ENCODE measurements at places on chromosomes 6 and 20. TPM values are rescaled to one million over a fixed set of nuclear protein-coding genes. Genes with fewer than 3 reads are reported as not detected.

Gene RIPPLY2
- 0.19 TPM for total RNA-seq

Gene FAM184A
- 0.38 TPM for total RNA-seq

Gene KCNK15
- total RNA-seq, result not detected

Gene DOK5
- total RNA-seq, result 0.16 TPM

Gene PCK1
- not detected for total RNA-seq

Gene SS18L1
- 16.7 TPM for total RNA-seq

Gene CDSN
- total RNA-seq, result not detected

Gene ZHX3
- total RNA-seq, result 5.3 TPM

Gene ESR1
- total RNA-seq, result not detected

Gene C4B
- total RNA-seq, result 0.97 TPM

Gene IL20RA
- 1.0 TPM for total RNA-seq

Gene EYS
- not detected for total RNA-seq

Gene FGD2
- total RNA-seq, result not detected

Gene SLC32A1
- not detected for total RNA-seq

Gene SLA2
- total RNA-seq, result not detected

Gene OR2J3
- not detected for total RNA-seq

Gene CRISP3
- total RNA-seq, result not detected

Gene ANGPT4
- not detected for total RNA-seq

Gene SIRPB2
- 2.8 TPM for total RNA-seq

Gene SLC16A10
- total RNA-seq, result not detected

Gene KHDC1
- 0.19 TPM for total RNA-seq

Gene MAK
- total RNA-seq, result not detected

Gene MOG
- total RNA-seq, result not detected

Gene SEL1L2
- not detected for total RNA-seq

Gene SOX18
- total RNA-seq, result 43.9 TPM

Gene SCRT2
- total RNA-seq, result not detected

Gene ZSCAN16
- 11.0 TPM for total RNA-seq

Gene RIPK1
- total RNA-seq, result 19.1 TPM

Gene BTNL2
- not detected for total RNA-seq

Gene PGC
- not detected for total RNA-seq
